ENCODE measurements at places on chromosomes 2 and 18.
A peak's percentile ranks its signal among the peaks of the same experiment; 100 is the strongest.

GRCh38 chr18:48545757-48546321 is 7.0 kb downstream of the CTIF start:
- peak; percentile 71 for DNase-seq

DNA sequence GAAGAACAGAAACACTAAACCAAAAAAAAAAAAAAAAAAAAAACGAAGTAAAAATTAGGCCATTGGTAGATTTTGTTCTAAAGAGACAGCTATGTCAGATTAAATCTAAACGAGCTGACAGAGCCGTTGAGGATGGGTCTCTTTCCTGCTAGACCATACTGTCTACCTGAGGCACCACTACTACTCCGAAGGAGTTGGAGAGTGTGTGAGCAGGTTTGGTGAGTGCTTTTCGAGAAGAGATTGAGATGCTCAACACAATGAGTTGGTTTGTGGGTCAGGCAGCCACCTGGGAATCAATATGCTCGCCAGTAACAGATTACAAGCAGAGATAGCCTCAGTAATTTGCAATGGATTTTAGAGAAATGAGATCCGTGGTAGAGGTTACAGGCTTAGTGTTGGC is 281.5 kb upstream of the EPAS1 start:
- no peak for DNase-seq

- DNase-seq: no peak
These were observed 197.5 kb downstream of the IRS1 start for GRCh38 chr2:226601881-226602662.

- no peak for DNase-seq
These were observed 57.9 kb upstream of the FRZB start for GRCh38 chr2:182924306-182924705.

DNA sequence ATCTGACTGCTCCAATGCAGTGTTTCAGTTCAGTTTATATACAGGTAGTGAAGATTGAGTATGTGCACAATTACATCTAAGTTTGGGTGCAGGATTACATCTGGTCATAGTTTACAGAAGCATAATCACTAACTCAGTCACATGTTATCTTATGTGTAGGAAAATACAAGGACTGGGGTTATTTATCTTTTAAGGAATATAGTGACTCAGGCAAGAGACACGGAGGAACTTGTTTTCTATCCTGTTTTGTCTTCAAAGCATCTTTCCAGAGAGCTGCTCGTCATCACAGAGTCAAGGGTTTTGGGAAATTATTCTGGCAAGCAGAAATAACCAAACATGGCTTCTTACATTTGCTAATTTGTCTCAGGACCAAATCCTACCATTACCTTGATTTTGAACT is 1371.5 kb upstream of the TMEFF2 start:
- DNase-seq: no peak

- DNase-seq: no peak
These were observed 602 bp downstream of the SNX17 start for GRCh38 chr2:27370816-27371620.
